ENCODE measurements at places on chromosomes 2 and 18. TPM values are rescaled to one million over a fixed set of nuclear protein-coding genes. Genes with fewer than 3 reads are reported as not detected.
A peak's percentile ranks its signal among the peaks of the same experiment; 100 is the strongest.

Gene NCL
- total RNA-seq: 901 TPM

GRCh38 chr2:53970724-53971602 lies at the start of gene PSME4:
TSS of gene PSME4 (minus strand) at chr2:53970993. CDS start at chr2:53970784, 209 bp downstream.
- peak; percentile 90 for DNase-seq

- no peak for DNase-seq
Measured at GRCh38 chr2:196000551-196000950, 68.1 kb downstream of the DNAH7 start.

- DNase-seq: no peak
Measured at GRCh38 chr2:32951672-32952071, 4.9 kb downstream of the LTBP1 start.

DNA sequence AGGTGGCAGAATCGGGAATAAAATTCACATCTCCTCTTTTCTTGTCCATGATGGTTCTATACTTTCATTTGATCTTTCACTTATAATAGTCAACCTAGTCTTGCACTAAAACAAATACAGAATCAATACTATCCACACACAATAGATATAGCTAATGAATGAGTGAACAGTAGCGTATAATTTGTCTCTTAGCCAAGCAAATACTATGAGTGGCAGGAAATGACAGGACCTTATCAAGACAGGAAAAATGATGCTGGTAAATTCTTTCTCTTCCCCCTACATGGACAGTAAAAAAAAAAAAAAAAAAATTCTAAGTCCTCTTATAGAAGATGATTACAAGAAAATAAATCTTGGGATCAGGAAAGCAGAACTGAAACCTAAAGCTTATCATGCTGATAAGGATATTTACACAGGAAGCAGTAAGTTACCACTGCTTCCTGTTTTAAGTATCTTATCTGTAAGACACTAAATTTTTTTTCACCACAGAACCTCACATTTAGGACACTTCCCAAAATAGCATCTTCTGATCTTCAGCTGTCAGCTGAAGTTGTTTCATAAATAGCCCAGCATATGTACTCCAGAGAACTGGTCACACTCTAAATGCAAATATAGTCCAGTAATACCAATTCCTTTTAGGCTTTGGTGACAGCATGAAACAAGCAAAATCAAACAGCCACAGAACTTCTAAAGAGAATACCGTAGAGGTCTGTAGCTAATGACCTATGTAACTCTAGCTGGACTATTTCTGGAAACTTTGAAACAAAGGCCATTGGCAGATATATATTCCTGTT lies 27.0 kb downstream of the IRS1 start:
- DNase-seq: no peak

- DNase-seq: no peak
Measured at GRCh38 chr18:55121397-55122170, 162.3 kb upstream of the CCDC68 start.

- DNase-seq: no peak
Measured at GRCh38 chr18:13835202-13835601, 11.3 kb downstream of the MC5R start.

DNA sequence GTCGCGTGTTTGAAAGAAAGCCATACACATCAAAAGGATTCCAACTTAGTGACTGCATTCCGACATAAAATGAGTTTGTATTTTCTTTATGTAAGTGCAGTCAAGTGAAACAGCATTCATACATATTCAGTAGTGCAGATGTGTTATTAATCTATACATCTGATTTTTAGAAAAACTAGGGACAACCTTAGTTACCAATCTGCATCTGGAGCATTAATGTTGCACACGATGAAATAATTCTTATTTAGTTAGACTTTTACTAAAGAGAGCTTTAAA lies 1.9 kb downstream of the GORASP2 start:
- no peak for DNase-seq

- DNase-seq: no peak
Measured at GRCh38 chr2:109611467-109612095, 2.2 kb downstream of the SEPTIN10 start.

GRCh38 chr2:184067502-184067901 lies 530.8 kb upstream of the ZNF804A start:
- no peak for DNase-seq

GRCh38 chr2:19029655-19030054 lies 328.8 kb downstream of the OSR1 start:
- DNase-seq: no peak

DNA sequence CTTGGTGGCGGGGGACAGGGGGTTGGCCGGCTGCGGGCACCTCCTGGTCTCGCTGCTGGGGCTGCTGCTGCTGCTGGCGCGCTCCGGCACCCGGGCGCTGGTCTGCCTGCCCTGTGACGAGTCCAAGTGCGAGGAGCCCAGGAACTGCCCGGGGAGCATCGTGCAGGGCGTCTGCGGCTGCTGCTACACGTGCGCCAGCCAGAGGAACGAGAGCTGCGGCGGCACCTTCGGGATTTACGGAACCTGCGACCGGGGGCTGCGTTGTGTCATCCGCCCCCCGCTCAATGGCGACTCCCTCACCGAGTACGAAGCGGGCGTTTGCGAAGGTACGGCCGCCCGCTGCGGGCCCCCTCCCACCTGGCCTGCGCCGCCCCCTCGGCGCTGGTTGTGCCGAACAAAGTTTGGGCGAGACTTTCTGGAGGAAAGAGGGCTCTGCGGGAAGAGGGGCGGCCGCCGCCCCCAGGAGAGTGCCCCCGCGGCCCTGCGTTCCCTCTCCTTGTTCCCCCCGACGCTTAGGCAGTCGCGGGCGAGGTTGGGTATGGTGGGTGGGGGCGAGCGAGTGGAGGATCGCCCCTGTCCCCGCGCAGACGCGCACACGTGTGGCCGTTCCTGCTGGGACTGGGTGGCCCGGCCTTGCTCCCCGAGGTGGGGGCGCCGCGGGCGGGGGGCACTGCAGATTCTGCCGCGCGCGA lies 866 bp downstream of the CRIM1 start:
- DNase-seq: peak; percentile 60

Measured in activated naive CD4-positive, alpha-beta T cell treated with anti-CD3 and anti-CD28 coated beads, Interleukin-2, amount 50 U/mL, for 72 hours (primary cell).